ENCODE measurements at places on chromosomes 1 and 21.
A peak's percentile ranks its signal among the peaks of the same experiment; 100 is the strongest.

- DNase-seq, result no peak
These were observed 1.2 kb upstream of the ADORA1 start for GRCh38 chr1:203126151-203126865.

- no peak for DNase-seq
These were observed 1.5 kb downstream of the HMCN1 start for GRCh38 chr1:185735701-185736064.

DNA sequence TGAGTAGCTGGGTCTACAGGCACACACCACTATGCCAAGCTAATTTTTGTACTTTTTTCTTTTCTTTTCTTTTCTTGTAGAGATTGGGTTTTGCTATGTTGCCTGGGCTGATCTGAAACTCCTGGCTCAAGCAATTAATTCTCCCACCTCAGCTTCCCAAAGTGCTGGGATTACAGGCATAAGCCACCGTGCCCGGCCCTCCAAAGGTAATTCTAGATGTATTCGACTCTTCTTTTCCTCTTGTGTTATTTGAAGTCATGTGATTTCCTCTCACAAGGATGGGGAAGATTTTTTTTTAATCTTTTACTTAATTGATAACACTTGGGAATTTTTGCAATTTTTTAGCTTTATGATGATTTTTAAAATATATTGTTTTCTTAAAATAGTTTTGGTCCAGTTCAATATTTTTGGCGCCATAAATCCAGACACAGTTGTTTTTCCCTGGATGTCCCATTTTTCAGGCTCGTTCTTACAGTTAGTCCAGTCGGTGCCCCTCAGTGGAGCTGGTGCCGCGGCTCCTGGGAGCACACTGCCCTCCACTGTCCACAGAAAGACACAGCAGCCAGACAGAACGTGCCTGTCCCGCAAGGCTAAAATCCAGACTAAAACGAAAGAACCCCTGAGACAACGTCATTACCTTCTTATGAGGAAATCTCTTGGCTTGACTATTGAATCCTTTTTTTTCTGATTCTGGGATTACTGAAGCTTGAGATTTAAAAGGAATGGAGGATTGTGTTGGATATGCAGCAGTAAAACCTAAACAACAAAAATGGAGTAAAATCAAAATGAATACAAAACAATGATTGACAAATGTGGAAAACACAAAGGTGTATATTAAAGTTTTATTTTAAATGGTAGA is 22.4 kb downstream of the STPG1 start:
- peak; percentile 97 for DNase-seq

- DNase-seq, result no peak
These were observed 77.1 kb upstream of the ACTL8 start for GRCh38 chr1:17678011-17678410.

DNA sequence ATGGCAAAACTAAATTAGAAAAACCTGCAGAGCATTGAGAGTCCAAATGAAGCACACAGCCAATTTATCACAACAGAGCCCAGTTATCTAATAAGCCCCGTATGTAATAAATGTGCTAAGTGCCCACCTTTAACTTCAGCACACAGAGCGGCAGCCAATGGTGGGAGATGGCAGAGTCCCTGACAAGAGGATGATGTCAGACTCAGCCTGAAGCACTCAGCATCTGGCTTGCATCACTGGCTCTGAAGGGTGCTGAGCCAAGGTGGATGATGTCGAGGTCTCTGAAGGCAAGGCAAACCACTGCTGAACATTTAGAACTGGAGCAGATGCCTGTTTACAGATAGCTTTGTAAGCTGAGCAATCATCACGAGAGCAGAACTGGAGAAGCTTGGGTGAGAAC is 118.3 kb downstream of the NUF2 start:
- DNase-seq, result no peak

GRCh38 chr1:229119876-229120275 is 151.0 kb upstream of the RAB4A start:
- no peak for DNase-seq

DNA sequence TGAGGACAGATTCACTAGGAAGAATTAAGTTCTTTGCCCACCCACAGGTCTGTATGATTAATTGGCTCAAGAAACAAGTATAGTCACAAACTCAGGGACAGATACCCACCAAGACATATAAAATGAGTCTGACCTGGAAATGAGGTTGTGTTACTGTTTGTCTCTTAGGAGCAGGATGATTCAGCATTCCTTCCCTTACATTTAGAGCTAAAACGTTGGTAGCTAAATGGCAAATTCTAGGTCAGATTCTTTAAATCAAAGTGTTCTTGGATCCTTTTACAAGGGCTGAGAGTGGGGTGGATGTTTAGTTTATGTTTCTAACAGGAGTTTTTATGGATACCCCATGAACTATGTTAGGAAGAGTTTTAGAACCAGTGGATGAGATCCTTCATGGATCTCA is 4.7 kb downstream of the RIMKLA start:
- DNase-seq, result no peak

GRCh38 chr1:97654876-97655585 is 265.8 kb downstream of the DPYD start:
- no peak for DNase-seq

Data from posterior cingulate gyrus (tissue), 11 donors.